HAP-1 (cell line): ENCODE measurements at places on chromosomes 2 and 18.
A peak's percentile ranks its signal among the peaks of the same experiment; 100 is the strongest.

DNA sequence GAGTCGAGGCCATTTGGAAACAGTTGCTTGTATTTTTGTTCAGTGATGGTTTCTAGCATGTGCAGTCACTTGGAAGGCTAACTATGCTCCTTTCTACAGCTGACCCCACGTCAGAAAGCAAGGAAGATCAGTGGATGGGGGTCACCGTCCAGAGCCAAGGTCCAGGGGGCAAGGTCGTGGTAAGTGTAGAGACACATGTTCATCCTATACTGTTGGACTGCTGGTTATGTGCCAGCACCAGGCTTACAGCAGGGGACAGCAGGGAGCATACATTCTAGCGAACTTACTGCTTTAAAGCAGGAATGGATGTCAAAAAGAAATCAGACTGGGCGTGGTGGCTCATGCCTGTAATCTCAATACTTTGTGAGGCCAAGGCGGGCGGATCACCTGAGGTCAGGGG, 40.0 kb downstream of the ITGA6 start:
- DNase-seq, result no peak

DNA sequence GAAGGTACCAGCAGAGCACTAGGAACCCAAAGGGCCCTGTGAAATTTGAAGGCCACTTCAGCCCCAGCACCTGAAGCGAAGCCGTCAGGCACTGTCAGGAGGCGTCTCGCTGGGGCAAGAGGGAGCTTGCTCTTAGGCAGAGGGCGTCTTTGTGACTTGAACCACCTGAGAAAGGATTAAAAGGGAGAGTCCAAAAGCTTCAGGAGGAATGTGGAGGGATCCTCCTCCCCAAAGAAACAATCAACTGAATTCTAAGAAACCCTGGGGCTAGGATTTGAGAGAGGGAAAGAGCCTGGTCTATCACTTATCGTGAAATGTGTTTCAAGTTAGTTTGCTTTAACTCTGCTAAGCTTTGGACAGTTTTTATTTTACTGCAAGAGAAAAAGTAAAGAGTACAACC, 324.9 kb upstream of the SOX11 start:
- no peak for DNase-seq

GRCh38 chr2:96108151-96108540, 8.2 kb downstream of the ADRA2B start:
- DNase-seq, result no peak

DNA sequence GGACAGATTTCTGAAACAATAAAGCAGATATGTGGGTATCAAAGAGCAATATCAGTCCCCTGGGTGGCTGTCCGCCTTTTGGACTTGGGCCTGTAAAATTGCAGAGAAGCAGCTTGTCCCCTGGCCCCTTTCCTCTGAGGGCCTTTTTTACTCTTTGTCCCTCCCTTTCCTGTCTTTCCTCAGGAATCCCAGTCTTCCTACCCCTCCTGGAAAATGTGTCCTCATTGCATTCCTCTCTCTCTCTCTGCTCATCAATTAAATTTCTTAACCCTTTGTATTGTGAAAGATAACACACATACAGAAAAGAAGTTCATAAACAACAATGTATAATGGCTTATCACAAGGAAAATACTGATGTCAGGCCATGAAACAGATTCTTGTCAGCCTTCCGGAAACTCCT, 3.0 kb upstream of the GRB14 start:
- DNase-seq, result no peak

DNA sequence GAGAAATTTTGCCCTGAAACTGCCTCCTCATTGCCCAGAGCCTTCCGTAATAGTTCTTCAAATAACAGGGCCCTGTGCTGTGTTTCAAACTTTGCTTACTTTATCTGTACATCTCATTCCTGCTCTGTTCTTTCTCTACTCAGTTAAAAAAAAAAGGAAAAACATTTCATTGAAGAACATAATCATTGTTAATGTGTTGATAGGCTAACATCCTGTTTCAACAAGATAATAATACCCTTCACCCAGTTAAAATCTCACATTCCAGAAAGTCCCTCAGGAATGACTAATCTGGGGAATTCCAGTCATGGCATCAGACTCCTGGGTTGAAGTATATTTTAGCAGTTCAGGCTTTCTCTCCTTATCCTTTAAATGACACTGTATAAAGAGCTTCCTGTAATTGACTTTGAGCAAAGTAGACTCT, 45.6 kb upstream of the ITGAV start:
- DNase-seq, result peak; percentile 88

GRCh38 chr2:36253086-36253485, 102.5 kb upstream of the CRIM1 start:
- no peak for DNase-seq

GRCh38 chr2:48175254-48175653, 269.0 kb upstream of the FBXO11 start:
- DNase-seq, result no peak

DNA sequence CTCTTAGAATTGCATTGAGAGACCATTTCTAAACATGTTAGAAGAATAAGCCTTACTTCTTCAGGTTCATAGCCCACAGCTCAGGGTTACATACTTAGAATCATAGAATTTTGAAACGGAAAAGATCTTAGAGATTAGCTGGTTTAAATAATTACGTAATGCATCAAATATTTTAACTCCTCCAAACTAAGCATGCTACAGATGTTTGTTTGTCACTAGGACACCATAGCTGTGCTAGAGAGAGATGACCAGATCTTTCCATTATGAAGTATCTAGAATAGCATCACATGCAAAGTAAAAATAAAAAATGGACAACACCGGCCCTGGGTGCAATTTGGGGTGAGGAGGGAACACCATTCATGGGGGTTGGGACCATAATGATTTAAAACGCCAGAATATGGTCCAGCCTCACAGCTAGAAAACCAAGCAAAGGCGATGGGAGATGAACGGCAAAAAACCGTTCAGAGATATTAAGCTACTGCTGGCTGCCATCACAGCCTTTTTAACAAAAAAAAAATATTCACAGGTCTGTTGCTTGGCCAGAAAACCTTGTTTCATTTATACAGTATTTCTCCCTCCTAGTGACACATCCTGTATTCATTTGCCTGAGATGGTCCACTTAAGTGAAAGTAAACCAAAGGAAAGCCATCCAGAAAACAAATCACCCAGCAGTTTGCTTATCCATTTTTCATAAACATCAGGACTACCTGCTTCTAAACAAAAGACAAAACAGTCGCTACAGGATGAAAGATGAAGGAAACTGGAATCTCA, 94.2 kb downstream of the EPHA4 start:
- no peak for DNase-seq

DNA sequence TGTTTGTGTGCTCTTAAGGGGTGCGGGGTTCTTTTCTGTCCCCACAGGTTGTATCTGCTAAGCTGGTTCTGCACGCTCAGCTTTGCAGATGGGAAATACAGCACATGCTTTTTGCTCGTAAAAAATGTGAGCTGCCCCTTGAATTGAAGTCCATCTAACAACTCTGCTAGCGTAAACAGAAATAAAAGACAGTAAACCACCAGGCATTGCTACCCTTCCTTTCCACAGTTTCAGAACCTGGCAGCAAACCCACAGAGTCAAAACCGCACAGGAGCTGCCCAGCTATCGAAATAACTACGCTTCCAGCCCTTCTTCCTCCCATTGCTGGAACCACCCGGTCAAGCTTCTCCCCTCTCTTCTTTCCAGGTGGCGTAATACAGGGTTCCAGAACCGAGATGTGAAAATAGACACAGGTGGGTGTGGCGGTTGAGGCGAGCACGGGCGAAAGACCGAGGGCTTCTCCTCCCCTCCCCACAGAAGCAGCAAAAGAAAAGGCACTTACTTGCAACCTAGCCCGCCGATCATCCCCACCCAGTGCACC, 479 bp downstream of the SCN9A start:
- DNase-seq, result peak; percentile 59

DNA sequence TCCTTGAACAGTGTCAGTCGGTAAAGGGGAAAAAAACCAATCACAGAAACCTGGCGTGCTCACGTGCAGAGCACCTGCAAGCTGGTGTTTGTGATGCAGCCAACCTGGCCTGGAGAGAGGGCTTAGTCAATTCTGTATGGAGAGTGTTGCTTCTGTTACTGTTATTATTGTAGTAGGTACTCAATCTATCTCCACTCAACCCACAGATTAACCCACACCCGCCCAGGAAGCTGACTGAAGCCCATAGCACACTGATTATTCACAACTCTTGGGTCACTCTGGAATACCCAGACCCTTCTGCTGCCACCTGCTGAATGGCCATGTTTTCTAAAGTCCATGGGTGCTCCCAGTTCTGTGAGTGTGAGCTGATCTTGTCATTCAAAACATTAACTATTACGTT, 53.9 kb downstream of the TNFRSF11A start:
- DNase-seq, result no peak

- no peak for DNase-seq
Measured at GRCh38 chr18:25137197-25137472, 214.8 kb downstream of the ZNF521 start.

GRCh38 chr2:66317268-66317890, 117.5 kb upstream of the MEIS1 start:
- DNase-seq, result no peak

- no peak for DNase-seq
Measured at GRCh38 chr2:103361712-103362111, 599.9 kb downstream of the TMEM182 start.

DNA sequence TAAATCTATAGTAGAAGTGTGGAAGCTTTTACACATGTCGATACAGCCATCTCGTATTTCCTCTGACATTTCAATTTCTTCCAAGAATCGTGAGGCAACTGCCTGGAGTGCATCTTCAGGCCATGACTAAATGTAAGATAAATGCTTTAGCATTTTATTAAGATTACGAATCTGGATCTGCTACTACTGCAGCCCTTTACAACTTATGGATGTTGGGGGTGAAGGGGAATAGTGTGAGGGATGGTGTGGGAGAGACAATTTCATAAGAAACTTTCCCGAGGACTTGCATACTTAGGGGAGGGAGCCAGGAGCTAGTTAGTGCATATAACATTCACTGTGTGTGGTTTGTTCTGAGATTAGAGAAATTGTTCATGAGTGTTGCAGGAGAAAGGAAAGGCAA, 204.8 kb downstream of the SLC39A10 start:
- DNase-seq, result no peak

DNA sequence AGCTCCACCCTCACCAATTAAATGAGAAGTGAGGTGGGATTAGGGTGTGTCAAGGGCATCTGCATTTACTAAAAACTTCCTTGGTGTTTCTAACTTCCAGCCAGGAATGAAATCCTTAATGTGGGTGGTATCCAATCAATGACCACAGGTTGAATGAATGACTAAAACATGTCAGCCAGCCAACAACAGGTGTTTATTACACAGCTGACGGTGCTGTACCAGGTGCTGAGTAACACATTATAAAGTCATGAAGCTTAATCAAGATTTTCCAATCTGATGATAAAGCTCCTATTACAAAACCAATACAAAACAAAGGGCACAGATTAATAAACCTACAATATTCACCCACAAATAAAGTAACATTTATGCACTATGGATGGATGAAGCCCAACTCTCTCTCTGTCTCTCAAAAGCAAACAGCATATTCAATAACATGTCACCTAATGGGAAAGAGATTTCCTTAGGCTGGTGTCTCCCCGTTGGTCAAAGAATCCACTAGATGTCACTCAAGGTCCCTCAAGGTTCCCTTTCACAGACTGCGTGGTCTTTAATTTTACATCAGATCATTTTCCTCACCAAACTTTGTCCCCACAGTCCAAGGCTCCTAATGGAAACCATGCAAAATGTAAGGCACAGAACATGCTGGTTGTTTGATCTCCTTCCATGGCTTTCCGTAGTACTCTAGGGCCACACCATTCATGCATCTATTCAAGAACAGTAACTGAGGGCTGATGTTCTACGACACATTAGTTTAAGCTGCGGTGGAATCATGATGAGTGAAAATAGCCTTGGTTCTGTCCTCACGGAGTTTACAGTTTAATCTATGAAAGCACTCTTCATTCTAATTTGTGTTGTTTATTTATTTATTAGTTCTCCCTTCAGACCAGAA, 6.4 kb upstream of the PTPN4 start:
- DNase-seq, result peak; percentile 68

DNA sequence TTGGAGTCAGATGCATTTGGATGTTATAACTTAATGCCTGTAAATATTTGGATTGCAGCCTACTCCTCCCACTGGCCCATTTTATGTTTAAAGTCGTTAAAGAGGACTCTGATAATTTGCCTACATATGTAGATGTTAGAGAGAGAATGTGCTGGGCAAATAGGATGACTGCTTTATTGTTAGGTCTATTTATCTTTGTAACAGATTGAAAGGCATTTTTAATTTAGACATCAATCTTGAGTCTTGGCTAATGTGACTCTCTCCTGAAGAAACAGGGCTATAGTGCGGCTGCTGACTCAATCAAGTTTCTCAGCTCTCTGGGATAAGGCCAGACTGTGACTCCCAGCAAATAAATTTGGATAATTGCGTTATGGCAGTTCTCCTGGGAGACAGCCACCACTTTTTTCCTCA, 1101.4 kb downstream of the CBLN2 start:
- no peak for DNase-seq

DNA sequence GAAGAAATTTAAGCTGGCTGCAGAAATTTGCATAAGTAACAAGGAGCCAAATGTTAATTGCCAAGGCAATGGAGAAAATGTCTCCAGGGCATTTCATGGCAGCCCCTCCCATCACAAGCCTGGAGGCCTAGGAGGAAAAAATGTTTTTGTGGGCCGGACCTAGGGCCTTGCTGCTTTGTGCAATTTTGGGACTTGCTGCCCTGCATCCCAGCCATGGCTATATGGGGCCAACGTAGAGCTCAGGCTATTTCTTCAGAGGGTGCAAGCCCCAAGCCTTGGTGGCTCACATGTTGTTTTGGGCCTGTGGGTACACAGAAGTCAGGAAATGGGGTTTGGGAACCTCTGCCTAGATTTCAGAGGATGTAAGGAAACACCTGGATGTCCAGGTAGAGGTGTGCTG, 57.7 kb downstream of the MOB4 start:
- DNase-seq, result no peak

- DNase-seq, result no peak
Measured at GRCh38 chr18:35444636-35445035, 53.1 kb downstream of the INO80C start.

GRCh38 chr18:75262511-75262910, 51.9 kb downstream of the TSHZ1 start:
- DNase-seq, result no peak

DNA sequence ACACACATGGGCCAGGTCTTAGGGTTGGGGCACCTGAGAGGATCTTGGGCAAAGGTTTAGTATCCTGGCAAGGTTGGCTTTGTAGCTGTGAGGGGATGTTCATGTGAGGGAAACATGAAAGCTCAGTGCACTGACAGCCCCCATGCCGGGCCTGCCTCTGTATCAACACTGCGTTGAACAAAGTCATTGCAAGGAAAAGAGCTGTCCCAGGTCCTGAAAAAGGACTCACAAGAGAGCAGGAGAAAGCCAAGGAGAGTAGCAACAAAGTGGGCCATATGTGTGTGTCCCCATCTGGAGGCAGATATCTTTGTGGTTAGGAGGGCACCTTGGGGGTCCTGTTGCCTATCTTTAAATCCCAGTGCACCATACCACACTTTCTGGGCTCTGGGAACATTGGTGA, 237.8 kb upstream of the THSD7B start:
- peak; percentile 18 for DNase-seq

GRCh38 chr2:214730800-214731407, 78.6 kb downstream of the BARD1 start:
- no peak for DNase-seq
